RWPE2 (cell line): ENCODE measurements at places on chromosomes 13 and 19.

DNA sequence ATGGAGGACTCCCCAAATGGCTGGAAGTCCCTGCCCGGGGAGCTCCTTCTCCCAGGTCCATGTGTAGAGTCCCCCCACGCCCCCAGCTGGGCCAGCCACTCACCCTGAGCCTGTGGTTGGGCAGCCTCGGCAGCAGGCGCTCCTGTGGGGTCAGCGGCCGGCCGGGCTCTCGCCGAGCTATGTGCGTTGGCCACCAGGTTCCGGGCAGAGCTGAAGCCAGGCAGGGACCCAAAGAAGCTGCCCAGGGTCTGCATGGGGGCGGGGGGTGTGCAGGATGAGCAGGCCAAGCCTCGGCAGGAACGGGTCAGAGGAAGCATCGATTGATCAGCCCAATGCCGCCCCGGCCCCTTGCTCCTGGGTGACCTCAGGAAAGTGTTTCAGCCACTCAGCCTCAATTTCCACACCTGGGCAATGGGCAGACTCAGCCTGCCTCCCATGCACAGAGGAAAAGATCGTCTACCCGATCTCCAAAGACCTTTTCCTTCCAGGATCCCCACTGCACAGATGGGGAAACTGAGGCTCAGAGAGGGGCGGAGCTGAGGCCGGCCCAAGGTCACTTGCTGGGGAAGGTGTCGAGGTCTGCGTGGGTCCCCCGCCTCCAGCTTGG is 732 bp downstream of the PLIN4 start:
- no peak for DNase-seq

DNA sequence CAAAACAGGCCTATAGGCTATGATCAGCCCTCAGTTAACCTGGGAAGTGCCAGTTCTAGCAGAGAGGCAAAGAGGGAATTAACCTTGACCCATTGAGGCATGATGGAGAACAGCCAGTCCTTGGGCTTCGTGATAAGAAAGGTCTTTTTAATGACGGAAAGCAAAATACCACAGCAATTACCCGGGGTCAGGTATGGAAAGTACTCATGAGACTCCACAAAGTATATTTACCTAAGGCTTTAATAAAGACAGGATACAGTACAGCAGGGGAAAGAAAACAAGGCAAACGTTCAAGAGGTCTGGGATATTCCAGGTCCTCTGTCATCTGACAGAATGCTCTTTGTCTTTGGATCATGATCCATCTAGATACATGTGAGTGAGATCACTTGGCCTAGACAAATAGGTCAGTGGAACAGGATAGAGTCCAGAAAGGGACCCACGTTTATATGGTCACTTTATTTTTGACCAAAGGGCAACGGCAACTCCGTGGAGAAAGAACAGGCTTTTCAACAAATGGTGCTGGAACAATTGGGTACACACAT is 52.2 kb downstream of the WDFY2 start:
- no peak for DNase-seq

DNA sequence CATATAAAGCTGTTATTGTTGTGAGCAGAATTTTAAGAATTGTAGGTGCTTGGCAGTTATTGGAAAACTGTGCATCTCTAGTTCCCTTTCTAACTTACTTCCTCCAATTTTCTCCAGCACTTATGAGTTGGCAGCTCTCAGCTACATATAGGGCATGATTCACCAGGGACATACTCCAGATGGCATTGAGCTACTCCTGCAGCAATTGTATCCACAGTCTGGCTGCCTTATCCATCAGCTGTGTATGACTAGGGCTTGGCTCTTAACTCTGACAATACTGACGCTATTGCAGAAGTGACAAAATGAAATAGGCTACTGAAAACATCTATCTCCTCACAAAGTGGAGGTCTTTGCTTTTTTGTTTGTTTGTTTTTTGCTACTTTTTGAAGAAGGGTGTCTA is 276.7 kb downstream of the POU4F1 start:
- no peak for DNase-seq

- no peak for DNase-seq
These were observed 24.0 kb downstream of the UTP14C start for GRCh38 chr13:52048516-52048915.

- DNase-seq: no peak
These were observed 42.8 kb downstream of the TRPM4 start for GRCh38 chr19:49200238-49200862.
